NCI-H2081 treated with DMSO at 0.1 percent for 48 hours (cell line): ENCODE measurements at places on chromosomes 16 and 17.

- DNase-seq: no peak
These were observed 2.3 kb upstream of the ACTG1 start for GRCh38 chr17:81514739-81515529.

DNA sequence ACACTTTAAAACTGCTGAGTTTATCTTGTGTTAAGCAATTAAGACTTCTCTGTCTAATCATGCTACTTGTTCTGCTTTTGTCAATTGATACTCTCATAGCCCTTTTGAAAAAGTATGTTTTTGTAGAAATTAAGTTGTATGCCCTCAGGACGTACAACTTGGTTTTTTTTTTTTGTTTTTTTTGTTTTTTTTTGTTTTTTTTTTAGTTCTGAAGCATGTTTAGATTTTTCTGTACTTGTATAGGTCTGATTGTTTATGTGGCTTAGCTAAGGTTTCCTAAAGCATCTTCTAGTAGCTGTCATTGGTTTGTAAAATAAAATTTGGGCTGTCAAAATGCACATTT, 21.4 kb downstream of the HAPSTR1 start:
- no peak for DNase-seq

- no peak for DNase-seq
These were observed 973 bp downstream of the SLC7A6 start for GRCh38 chr16:68265078-68265920.

GRCh38 chr17:9402590-9403199, 172.9 kb downstream of the STX8 start:
- no peak for DNase-seq

DNA sequence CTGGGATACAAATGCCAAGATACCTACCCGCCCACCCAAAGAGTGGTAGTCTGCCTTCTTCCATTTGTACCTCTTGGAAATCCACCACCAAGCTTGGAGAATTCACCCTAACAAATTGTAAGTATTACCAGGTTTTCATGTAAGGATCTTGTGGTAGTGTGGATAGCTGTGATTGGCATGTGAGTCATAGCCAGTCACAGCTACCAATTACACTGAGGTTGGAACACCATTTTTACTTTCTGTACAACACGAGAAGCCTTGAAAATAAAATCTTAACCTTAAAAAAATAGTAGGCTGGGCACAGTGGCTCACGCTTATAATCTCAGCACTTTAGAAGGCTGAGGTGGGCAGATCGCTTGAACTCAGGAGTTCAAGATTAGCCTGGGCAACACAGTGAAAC, 18.5 kb upstream of the SLC35G3 start:
- no peak for DNase-seq

DNA sequence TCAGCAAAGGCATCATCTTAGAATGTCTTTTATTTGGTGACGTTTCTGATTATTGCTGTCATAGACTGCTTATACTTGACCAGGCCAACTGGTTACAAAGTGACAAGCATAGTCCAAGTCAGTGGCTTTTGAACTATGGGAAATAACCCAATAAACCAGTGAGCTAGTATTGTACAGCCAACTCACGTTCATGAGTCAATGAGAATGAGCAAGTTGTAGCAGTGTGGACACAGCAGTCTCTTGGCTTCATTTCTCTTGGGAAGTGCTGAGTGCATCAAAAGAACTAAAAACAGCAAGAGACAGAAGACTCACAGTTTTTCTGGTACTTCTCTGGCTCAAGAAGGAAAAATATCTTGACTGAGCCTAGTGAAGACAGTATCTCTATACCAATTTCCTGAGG, 36.9 kb upstream of the CRISPLD2 start:
- no peak for DNase-seq

GRCh38 chr16:83312015-83312717, 495.6 kb upstream of the HSBP1 start:
- no peak for DNase-seq

DNA sequence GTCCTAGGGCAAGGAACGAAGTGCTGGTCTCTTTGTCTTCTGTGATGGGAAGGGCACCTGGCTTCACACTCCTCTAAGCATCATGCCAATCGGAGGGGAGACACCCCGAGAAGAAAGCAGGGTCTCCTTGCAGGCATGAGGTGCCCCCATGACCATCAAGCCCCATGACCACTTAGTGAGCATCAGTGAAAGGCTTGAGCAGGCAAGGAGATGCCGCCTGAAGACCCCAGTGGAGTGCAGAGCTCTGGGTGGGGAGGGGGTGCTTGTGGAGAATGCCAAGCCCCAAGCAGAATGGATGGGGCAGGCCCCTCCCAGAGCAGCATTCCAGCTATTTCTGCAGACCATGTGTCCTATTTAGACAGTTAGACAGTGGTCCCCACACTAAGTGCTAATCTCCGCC, 232.7 kb upstream of the TNRC6C start:
- DNase-seq: no peak

DNA sequence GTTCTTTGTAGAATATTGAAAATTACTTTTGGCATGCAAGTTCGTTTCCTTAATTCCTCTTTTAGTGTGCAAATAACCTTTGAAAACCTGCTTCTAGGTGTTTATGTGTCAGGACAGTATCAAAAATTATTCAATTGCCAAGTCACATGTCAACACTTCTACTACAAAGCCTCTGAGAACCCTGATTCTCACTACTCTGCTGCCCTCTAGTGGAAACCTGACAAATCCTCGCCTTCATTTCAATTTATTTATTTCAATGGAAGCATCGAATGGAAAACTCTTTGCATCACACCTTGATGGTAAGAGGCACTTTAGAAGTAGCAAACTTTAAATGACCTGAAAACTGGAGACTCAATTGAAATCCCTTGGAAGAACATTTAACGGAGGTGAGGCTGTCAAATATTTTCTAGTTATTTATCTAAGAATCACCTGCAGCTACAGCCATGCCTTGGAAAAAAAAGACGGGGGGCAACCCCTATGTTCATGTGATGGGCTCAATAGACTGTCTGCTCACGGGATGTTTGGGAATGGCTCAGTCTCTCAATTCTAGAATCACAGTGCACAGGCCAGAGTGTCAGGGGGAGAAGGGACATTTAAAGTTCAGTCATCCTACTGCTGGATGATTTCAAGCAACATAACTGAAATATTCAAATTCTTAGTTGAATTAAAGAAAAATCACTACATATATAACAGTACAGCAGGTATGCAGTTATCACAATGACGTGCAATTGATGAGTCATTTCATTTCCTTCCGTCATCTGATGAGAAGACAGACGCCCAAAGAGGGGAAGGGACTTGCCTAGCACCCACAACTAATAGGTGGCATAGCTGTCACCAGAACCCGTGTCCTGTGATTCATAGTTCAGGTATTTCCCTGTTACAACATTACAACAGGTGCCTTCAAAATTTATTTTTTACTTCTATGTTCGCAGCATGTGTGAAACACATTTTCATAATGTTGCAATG, 563.9 kb downstream of the TOX3 start:
- no peak for DNase-seq
